ENCODE measurements at places on chromosomes 4 and X.
A peak's percentile ranks its signal among the peaks of the same experiment; 100 is the strongest.

DNA sequence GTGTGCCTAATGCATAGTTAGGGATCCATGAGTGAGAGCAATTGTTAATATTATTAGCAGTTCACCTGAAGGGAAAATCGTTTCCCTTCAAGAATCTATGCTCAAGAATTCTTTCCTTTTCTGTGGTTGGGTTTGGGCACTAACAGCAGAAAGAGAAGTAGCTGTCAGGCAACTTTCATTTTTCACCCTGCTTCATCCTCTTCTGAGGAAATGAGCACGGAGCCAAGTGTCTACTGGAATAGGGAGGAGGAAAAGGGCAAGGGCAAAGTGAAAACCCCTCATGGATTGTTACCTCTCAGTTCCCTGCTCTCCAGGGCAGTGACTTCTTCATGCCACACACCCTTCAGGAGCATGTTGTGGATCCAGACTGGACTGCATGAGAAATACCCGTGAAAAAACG is 2.6 kb upstream of the HPGDS start:
- H3K4me1 ChIP-seq, result peaks cover 4% of the 10 kb centered on the region
- DNase-seq, result no peak
- no peak overlapping the region for H3K4me3 ChIP-seq
- H3K27me3 ChIP-seq, result no peaks in the 10 kb centered on the region
- H3K27ac ChIP-seq, result no peak overlapping the region
- no peaks in the 10 kb centered on the region for H3K36me3 ChIP-seq

DNA sequence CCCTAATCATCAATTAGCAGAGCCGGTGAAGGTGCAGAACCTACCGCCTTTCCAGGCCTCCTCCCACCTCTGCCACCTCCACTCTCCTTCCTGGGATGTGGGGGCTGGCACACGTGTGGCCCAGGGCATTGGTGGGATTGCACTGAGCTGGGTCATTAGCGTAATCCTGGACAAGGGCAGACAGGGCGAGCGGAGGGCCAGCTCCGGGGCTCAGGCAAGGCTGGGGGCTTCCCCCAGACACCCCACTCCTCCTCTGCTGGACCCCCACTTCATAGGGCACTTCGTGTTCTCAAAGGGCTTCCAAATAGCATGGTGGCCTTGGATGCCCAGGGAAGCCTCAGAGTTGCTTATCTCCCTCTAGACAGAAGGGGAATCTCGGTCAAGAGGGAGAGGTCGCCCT is 3.3 kb upstream of the OPN1LW start:
- no peak for DNase-seq
- no peaks in the 10 kb centered on the region for H3K36me3 ChIP-seq
- H3K27me3 ChIP-seq, result no peaks in the 10 kb centered on the region

DNA sequence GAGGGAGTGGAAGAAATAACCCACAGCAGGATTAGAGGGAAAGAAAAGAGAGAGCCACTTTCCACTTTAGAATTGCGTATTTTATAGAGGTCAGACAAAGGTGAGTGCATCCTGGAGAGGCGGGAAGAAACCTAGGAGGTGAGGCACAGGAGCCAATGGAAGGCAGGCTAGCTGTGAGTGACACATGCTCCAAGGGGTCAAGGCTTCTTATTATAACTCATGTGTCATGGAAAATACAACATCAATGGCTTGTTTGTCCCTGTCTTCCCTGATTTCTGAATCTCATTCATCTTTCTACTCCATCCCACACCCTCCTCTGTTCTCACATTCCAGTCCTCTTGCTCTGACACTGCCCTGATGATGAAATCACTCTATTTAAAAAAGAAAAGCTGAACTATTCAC is 14.4 kb downstream of the ANXA3 start:
- no peak for DNase-seq
- H3K4me1 ChIP-seq, result peaks cover 18% of the 10 kb centered on the region
- H3K27me3 ChIP-seq, result no peaks in the 10 kb centered on the region
- no peaks in the 10 kb centered on the region for H3K36me3 ChIP-seq
- no peak overlapping the region for H3K4me3 ChIP-seq

DNA sequence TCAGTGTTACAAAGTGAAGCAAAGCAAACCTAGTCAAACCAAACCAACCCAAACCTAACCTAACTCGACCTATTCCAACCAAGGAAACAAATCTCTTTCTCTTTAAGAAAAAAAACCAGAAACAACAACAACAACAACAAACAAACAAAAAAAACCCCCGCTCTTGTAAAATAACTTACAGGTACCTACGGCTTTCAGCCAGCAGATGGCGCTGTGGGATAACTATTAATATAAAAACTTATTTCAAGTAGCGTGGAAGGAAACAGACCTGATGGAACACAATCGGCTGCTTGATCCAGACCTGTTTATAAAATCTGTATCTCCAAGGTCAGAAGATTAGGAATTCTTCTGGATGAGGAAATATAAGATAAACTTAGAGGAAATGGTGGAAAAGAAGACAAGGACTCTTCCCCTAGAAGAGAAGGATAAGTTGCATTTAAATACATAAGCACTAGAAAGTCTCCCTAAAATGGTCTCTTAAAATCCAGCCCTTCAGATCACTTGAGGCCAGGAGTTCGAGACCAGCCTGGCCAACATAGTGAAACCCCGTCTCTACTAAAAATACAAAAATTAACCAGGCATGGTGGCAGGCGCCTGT is 34.4 kb upstream of the CDKL5 start:
- H3K4me3 ChIP-seq, result no peak overlapping the region
- no peak overlapping the region for H3K27ac ChIP-seq
- DNase-seq, result peak; percentile 45
- no peaks in the 10 kb centered on the region for H3K4me1 ChIP-seq

GRCh38 chrX:95612350-95612749 is 1072.3 kb upstream of the DIAPH2 start:
- H3K4me3 ChIP-seq, result no peak overlapping the region
- H3K27ac ChIP-seq, result no peak overlapping the region
- H3K4me1 ChIP-seq, result no peaks in the 10 kb centered on the region
- no peaks in the 10 kb centered on the region for H3K27me3 ChIP-seq
- H3K36me3 ChIP-seq, result no peaks in the 10 kb centered on the region

GRCh38 chr4:143482840-143483239 is 30.7 kb upstream of the SMARCA5 start:
- H3K27me3 ChIP-seq, result no peaks in the 10 kb centered on the region
- H3K4me3 ChIP-seq, result no peak overlapping the region

DNA sequence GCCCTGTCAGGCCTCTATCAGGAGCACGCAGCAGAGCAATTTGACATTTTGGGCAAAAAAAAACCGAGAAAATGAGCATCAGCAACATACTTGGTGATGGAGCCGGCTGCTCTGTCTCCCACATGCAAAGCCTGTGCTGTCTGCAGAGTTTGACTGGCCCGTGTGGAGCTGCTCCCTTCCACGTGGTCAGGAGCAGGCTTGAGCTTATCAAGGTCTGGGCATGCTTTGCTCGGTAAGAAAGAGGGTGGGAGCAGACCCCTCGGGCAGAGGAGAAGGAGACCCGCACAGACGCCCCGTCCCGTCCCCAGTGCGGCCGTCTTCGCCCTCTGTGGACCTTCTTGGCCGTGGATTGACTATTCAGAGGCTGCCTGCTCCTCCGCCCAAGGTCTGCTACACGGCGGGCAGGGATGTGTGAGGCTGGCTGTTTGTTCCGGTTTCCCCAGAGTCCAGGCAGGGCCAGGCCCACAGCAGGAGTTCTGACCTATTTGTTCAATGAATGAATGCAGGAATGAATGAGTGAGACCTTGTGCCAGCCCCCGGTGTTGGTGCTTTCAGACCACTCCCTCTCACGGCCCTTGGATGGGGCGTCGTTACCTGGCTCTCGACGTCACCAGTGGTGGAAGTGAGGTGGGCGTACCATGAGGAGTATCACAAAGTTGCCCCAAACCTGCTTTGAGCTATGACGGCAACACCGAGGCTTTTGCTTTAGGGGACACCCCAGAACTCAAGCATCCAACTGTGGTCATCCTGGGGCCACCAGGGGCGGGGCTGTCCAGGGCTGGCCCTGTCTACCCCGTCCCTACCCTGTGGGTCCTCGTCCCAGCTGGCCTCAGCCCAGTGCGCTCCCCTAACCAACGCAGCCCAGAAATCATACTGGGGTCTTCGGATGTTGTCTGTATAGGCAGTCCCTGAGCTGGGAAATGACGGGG is 54.7 kb upstream of the ADRA2C start:
- no peak overlapping the region for H3K27ac ChIP-seq
- H3K4me3 ChIP-seq, result no peak overlapping the region
- H3K27me3 ChIP-seq, result 0 out of 2 replicates have a peak, but pooled peaks cover 7% of the 10 kb centered on the region
- peaks cover 21% of the 10 kb centered on the region for H3K4me1 ChIP-seq
- no peak for DNase-seq

DNA sequence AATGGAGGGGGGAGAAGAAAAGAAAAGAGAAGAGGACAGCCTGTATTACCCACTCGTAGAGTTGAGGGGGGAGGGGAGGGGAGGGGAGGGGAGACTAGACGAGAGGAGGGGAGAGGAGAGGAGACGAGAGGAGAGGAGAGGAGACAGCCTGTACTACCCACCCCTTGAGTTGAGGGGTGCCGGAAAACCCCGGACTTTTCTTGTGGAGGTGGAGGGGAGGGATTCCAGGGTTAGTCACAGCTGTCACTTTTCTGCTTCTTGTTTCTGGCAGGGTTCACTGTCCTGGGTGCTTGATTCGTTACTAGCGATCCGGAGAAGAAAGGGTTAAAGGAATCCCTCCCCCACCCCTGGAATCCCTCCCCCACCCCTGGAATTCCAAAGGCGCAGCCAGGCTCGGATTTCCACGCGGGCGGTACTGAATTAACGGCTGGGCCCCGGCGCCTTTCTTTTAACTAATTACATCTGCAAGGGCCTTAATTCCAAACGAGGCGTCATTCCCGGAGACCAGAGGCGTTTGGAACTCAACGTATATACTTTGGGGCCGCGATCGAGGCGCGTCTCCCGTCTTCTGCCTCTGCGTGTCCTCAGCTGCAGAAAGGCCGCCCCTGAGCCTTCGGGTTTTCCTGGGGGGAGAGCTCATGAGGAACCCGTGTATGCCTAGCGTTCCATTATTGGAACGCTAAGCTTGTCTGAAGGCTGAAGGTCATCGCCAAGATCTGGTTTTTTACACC is 20.1 kb upstream of the CSF2RA start:
- no peaks in the 10 kb centered on the region for H3K36me3 ChIP-seq
- H3K4me1 ChIP-seq, result peaks cover 10% of the 10 kb centered on the region
- peak overlapping the region; percentile 89 for H3K27ac ChIP-seq
- DNase-seq, result peak; percentile 85

DNA sequence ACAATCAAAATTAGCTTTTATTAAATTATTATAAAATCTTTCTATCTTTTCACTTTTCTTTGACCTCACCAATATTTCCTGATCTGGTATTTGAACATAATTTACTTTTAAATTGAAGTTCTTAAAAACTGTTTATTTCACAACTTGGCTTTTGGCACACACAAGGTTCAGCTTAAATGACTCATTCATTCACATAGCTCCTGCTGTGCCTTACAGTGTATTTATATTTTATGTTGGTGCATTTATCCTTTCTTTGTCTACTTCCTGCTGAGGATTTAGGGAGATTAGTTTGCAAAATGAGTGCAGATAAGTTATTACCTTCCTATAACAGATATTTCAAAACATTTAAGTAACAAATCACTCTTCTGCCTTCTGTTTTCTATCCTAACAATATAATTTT is 430.6 kb downstream of the DTHD1 start:
- H3K27ac ChIP-seq, result no peak overlapping the region
- DNase-seq, result no peak
- H3K4me1 ChIP-seq, result no peaks in the 10 kb centered on the region

- peak; percentile 46 for DNase-seq
- no peaks in the 10 kb centered on the region for H3K36me3 ChIP-seq
- H3K27ac ChIP-seq, result peak overlapping the region; percentile 16
- peak overlapping the region; percentile 62 for H3K4me3 ChIP-seq
These were observed 448 bp downstream of the TLL1 start for GRCh38 chr4:165873298-165874071.

DNA sequence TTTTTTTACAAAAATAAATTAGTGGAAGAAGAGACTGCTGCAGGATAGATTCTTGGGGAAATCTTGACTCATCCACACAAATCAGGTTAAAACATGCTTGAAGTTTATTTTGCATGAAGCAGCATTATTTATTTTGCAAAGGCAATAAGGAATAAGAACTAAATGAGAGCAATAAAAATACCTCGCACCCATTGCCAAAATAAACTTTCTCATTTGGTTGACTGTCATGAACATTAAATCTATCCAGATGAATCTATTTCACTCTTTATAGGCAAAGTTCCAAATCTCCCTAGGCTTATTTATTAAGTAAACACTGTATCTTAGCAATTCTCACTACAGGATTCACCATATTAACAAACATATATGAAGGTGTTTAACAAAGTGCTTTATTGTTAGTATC is 58.9 kb downstream of the HOPX start:
- H3K4me1 ChIP-seq, result no peaks in the 10 kb centered on the region
- no peaks in the 10 kb centered on the region for H3K36me3 ChIP-seq
- DNase-seq, result no peak
- H3K27me3 ChIP-seq, result no peaks in the 10 kb centered on the region
- H3K4me3 ChIP-seq, result no peak overlapping the region

- no peak overlapping the region for H3K27ac ChIP-seq
- peaks cover 17% of the 10 kb centered on the region for H3K4me1 ChIP-seq
- no peak overlapping the region for H3K4me3 ChIP-seq
- H3K36me3 ChIP-seq, result no peaks in the 10 kb centered on the region
These were observed 36.6 kb upstream of the PTPN13 start for GRCh38 chr4:86557526-86557925.

- no peak overlapping the region for H3K4me3 ChIP-seq
- H3K27ac ChIP-seq, result no peak overlapping the region
- H3K4me1 ChIP-seq, result peaks cover 16% of the 10 kb centered on the region
- no peaks in the 10 kb centered on the region for H3K36me3 ChIP-seq
- H3K27me3 ChIP-seq, result no peaks in the 10 kb centered on the region
These were observed 18.2 kb upstream of the ANTXR2 start for GRCh38 chr4:80091184-80091583.

- no peak overlapping the region for H3K4me3 ChIP-seq
- no peaks in the 10 kb centered on the region for H3K27me3 ChIP-seq
- H3K4me1 ChIP-seq, result peaks cover 24% of the 10 kb centered on the region
- no peaks in the 10 kb centered on the region for H3K36me3 ChIP-seq
- peak; percentile 38 for DNase-seq
These were observed 236.1 kb downstream of the OPHN1 start for GRCh38 chrX:68196939-68197791.

DNA sequence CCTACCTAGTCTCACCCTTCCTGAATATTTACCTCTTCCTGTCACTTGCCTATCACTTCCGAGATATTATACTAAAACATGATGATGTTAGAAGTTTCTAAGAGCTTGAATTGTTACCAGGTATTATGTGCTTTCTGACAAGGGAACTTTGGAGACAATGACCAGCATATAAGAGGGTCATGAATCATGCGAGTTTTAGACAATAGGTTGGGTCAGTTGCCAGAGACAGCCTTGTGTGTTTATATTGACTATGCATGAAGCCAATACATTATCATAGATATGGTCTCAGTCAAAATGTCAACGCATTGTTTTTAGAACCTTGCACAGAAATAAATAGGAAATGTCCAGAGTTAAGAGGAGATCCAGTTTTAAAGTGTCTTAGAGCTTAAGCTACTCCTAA is 116.8 kb downstream of the KLHL4 start:
- no peaks in the 10 kb centered on the region for H3K36me3 ChIP-seq
- no peak for DNase-seq
- no peak overlapping the region for H3K27ac ChIP-seq

GRCh38 chrX:68698942-68699341 is 51.5 kb downstream of the STARD8 start:
- DNase-seq, result no peak
- H3K27me3 ChIP-seq, result no peaks in the 10 kb centered on the region
- H3K4me3 ChIP-seq, result no peak overlapping the region
- H3K4me1 ChIP-seq, result no peaks in the 10 kb centered on the region
- H3K36me3 ChIP-seq, result no peaks in the 10 kb centered on the region

GRCh38 chr4:129822701-129823100 is 726.7 kb downstream of the C4orf33 start:
- no peaks in the 10 kb centered on the region for H3K27me3 ChIP-seq
- no peak overlapping the region for H3K27ac ChIP-seq
- no peak overlapping the region for H3K4me3 ChIP-seq
- H3K36me3 ChIP-seq, result no peaks in the 10 kb centered on the region
- DNase-seq, result peak; percentile 64
- peaks cover 16% of the 10 kb centered on the region for H3K4me1 ChIP-seq
